HT-29 (cell line): ENCODE measurements at places on chromosomes 12 and 14. TPM values are rescaled to one million over a fixed set of nuclear protein-coding genes. Genes with fewer than 3 reads are reported as not detected.

- DNase-seq = no peak
Observed at GRCh38 chr12:77433799-77434198, 368.4 kb upstream of the E2F7 start.

ETFBKMT gene
- total RNA-seq = 0.08 and 1.1 TPM in 2 replicates

SDR9C7 gene
- not detected in 2 replicates for total RNA-seq

ATXN2 gene
- 14.5 and 29.9 TPM in 2 replicates for total RNA-seq

- no peak for DNase-seq
Observed at GRCh38 chr12:127307528-127307927, 959.4 kb upstream of the TMEM132C start.

LTA4H gene
- total RNA-seq = 35.0 and 38.2 TPM in 2 replicates

KRT78 gene
- total RNA-seq = not detected in 2 replicates

KLRK1 gene
- 0.05 TPM in 1 of 2 replicates, not detected in the other for total RNA-seq

DNA sequence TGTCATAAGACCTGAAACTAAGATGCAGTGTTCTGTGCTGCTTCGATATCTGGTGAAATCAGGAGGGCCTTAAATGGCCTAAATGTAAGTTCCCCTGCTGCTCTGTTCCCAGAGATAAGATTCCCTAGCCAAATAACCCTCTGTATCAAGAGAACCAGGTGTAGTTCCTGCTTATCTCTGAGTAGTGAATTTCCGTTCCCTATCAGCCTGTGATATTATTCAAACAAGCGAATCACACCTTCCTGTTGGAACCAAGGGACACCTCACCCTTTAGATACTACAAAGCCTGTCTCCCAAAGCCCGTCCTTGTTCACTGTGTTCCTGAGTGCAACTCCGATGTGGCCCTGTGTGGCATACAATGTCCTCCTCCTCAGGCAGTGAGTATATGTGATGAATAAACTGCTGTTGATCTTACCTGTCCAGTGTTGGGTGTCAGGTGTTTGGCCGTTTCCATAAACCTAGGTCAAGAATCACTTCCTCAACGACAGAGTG lies 52.2 kb upstream of the COCH start:
- DNase-seq = no peak

DNA sequence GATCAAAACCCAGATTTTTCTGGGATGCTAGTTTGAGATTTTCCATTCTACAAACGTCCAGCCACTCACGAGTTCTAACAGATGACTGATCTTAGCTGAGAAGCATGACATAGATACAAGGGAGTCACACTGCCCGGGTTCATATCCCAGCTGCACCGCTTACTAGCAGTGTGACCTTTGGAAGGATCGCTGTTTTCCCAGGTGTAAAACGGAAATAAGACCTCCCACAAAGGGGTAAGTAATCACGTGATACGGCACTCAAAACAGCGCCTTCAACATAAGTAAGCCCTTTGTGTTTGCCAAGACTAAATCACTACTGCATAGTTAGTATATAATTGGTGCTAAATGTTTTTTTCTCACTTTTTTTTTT lies 624 bp upstream of the PWP1 start:
- DNase-seq = peak; percentile 63

- no peak for DNase-seq
Observed at GRCh38 chr14:61350427-61351270, 29.3 kb downstream of the PRKCH start.

GRCh38 chr12:116060764-116061163 lies 216.7 kb downstream of the MED13L start:
- no peak for DNase-seq

GRCh38 chr12:466039-466438 lies 6.3 kb downstream of the B4GALNT3 start:
- no peak for DNase-seq

DNA sequence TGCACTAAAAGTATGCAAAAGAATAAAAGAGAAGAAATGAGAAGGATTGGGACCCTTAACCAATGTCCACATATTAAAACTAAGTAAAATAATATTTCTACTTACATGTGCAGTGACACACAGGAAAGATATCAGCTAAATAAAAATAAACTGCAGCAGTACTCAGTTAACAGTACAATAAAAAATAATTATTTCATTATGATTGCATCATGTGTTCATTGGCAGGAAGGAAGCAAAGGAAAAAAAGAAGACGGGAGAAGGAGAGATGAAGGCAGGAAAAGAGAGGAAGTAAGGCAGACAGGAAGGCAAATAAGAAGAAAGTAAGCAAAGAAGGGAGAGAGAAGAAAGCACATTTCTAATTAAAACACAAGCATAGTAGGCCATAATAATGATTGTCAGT lies 33.0 kb downstream of the RASSF9 start:
- DNase-seq = no peak

- no peak for DNase-seq
Observed at GRCh38 chr14:64767215-64767964, 63.2 kb downstream of the PLEKHG3 start.

DNA sequence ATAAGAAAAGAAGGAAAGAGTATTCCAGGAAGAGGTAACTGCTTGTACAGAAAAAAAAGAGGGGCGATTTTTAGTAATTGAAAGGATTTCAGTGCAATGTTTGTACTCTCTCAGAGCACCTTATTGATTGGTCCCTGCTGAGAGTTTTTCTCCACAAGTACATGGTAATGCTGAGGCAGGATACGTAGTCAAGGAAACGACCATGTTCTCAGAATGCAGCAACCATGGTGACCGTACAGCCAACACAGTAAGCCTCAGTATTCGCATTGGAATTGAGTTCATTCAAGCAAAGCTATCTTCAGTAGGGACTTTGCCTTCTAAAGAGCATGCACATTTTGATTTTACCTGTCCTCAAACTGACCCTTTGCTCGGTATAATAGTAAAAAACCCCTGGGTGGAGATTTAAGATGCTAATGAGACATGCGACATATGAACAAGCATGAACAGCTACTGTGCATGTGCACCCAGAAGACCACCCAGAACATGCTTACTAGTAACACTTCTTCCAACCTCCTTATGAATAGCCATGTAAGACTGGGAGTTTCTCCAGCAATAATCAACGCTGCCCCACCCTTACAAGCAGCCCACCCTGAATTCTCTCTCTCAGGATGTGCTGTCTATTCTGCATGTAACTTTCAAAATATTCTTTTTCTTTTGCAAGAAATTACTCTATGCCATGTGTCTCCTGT lies 6.2 kb upstream of the SLC41A2 start:
- no peak for DNase-seq

GDF3 gene
- total RNA-seq = not detected in 2 replicates

DNA sequence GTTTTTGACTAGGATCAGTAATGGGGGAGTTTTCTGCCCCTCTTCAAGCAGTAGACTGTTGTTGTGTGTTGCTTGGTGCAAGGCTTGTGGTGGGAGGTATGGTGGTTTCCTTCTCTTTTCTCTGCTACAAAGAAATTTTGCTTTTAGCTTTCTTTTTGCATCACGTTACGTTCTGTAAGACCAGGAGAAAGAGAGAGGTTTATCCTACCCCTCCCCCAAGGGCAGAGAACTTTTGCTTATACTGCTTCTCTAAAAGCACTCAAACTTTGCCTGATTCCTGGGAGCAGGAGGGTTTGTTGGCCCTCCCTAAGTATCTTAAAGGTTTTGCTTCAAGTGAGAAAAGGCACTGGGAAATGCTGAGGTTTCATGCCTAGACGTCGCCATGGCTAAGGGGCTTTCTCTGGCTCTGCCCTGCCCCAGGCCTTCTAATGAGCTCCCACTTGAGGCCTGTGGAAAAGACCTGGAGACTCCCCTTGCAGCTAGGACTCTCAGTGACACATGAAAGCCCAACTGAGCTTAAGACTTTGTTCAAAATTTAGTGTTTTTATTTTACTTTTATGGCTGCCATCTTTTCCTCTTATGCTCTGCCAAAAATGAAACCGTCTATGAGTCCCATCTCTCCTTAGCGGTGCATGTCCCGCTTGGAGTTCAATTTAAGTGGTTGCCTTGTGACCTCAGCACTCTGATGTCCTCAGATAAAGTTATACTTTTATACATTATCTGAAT lies 49.2 kb downstream of the EIF2S3B start:
- DNase-seq = no peak

GRCh38 chr14:28577711-28578131 lies 188.9 kb upstream of the FOXG1 start:
- DNase-seq = no peak

DNA sequence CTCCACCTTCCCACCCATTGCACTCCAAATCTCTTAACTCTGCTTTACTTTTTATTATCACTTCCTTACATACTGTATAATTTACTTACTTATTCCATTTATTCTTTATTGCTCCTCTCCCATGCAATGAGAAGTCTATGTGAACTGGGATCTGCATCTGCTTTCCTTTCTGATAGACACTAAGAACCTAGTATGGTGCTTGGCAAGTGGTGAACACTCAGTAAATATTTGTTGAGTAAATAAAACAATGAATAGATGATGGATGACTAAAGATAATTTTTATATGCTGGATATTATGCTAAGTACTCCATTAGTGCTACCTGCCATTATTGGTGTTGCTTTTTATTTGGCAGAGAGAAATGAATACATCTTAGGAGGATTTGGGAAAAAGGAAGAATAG lies 151.0 kb downstream of the TPH2 start:
- no peak for DNase-seq

DNA sequence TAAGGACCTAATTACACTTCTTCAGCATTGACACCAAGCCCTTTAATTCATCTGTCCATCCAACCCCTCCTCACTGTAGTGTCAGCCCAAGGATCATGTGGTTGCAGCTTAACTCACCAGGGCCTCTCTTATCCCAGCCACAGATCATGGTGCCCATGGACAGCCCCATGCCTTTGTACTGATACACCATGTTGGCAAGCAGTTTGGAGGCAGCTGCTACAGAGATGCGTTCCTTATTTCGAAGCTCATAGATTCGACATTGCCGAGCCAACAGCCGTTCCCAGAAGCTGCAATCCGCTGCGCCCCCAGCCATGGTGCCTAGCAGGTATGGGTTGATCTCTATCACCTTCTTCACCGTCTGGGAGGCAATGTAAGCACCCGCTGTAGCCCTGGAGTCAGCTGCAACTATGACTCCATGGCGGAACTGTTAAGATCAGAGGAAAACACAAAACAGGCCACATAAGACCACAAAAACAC lies 1.4 kb downstream of the PSMB5 start:
- DNase-seq = no peak

CLEC4A gene
- total RNA-seq = 0.64 TPM in 1 of 2 replicates, not detected in the other

- DNase-seq = no peak
Observed at GRCh38 chr14:74309125-74310022, 6.6 kb upstream of the ABCD4 start.

- DNase-seq = no peak
Observed at GRCh38 chr14:89241934-89242651, 174.9 kb downstream of the FOXN3 start.

- no peak for DNase-seq
Observed at GRCh38 chr14:74697011-74697410, 15.9 kb downstream of the AREL1 start.

DNA sequence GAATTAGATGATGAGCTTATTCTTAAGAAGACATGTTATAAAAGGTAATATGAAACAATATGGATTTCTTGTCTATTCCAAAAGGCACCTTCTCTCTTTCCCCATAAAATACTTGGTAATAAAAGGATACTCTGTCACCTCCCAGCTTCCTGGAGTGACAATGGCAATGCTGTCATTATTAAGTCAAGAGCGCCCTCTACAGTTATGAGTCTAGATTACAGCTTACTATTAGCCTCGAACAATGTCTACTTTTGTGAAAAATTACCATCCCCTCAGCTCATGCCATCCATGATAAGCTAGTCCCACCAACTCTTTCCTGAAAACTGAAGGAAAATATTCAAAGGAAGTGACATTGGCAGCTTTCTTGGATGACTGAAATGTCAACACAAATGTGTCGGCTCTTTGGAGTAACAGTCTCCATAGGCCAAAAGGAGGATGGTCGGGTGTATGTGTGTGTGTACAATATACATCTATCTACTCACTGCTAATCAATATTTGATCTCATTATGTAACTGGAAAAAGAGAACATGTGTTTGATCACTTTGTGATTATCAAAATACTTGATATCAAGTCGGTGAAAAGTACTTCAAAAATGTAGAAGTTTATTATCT lies 48.7 kb upstream of the CDKN3 start:
- DNase-seq = peak; percentile 85

DNA sequence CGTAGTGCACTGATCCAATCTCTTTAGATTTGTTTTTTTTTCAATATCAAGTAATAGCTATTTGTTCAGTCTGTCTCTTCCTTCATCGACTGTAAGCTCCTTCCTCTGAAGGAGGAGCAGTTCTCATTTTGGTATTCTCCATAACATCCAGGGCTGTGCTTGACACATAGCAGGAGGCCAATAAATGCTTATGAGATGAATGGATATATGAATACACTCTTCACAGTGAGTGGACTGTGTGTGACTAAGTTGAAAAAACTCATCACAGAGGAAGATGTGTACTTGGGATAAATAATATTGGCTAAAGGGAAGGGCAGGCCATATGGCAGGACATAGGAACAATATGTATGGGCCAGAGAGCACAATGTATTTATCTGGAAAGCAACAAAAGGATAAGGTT lies 205.3 kb upstream of the PRICKLE1 start:
- no peak for DNase-seq

DNA sequence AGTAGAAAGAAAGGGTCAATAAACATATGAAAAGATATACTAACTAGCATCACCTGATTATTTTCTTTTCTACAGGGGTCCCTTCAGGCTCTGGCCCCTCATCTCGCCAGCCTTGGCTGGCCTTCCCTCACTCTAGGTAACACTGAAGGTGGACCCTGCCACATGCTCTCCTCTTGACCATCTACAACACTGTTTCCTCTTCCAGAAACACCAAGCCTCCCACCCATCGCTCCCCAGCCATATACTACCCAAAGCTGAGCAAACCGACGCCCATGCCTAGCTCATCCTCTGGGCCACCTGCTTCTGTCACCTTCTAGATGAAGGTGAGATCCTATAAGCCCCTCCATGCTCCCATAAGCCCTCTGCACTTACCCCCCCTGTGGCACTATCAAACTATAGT lies 14.8 kb downstream of the ANAPC5 start:
- no peak for DNase-seq

GRCh38 chr14:22545842-22546721 lies 42.9 kb downstream of the DAD1 start:
- no peak for DNase-seq

DNA sequence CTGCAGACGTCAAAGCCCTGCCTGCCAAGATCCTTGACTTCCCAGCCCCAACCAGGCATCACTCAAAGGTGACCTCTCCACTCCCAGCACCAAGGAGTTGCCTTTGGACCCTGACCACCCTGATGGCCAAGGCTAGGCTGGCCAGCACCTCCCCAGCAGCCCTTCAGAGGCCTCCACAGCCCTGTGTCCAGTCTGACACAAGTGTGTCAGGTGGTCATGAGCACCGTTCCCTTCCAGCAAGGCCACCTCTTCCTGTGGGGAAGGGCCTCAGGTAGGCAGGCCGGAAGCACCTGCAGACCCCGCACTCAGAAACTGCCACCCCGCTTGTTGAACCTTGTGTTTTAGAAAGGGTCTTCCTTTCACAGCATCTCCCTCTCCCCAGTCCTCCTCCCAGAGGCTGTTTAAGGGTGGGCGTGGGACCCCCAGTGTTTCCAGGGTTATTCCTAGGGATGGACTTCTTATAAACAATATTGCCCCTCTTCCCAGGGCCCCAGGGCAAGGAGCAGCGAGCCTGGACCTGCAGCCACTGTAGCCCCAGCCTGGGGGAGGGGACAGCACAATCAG lies 13.2 kb upstream of the INF2 start:
- no peak for DNase-seq

GRCh38 chr12:9706086-9706685 lies 26.7 kb downstream of the CLECL1 start:
- DNase-seq = no peak

- DNase-seq = no peak
Observed at GRCh38 chr14:102415671-102416070, 52.9 kb downstream of the TECPR2 start.

- no peak for DNase-seq
Observed at GRCh38 chr14:93987815-93988476, 9.2 kb upstream of the CCDC197 start.

- no peak for DNase-seq
Observed at GRCh38 chr14:71232506-71232905, 325.2 kb downstream of the PCNX1 start.
